Stimulated activated CD4-positive, alpha-beta T cell treated with anti-CD3 and anti-CD28 coated beads, Interleukin-1b, Interleukin-23, amount 100 ng/mL, for 1 hour (primary cell): ENCODE measurements at places on chromosomes 1 and 21.

- DNase-seq, result no peak
Measured at GRCh38 chr1:164477343-164477742, 81.6 kb upstream of the PBX1 start.

DNA sequence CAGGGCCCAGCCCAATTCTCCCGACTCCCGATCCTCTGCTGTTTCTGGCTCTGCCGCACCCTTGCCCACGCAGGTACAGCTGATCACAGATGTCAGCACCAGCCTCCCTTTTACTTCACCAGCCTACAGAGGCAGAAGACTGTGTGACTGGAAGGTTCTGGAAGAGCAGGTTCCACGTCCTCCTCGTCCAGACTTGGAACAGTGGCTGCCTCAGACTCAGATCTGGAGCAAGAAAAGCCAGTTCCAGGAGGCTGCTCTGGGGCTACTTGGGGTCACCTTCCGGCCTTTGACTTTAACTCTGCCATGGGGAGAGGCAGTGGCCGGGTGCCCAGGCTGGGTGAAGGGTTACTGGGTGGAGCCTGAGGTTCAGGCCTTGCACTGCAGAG lies 16.1 kb upstream of the KLHDC7A start:
- no peak for DNase-seq

DNA sequence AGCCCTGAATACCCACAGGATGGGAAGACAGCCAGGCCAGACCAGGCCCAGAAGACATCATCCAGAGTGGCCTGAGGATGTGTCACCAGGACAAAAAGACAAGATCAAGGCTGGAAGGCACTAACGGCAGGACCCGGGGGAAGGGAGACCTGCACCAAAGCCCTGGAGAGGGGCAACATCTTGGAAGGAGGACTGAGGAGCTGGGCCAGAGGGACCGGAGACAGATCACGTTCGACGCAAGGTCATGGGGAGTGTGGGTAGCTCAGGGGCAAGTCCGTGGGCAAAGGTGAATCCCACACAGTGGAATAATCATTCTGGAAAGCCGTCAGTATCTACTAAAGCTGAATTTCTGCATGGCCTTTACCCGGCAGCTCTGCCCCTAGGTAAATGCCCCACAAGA lies 478.6 kb downstream of the MATN1 start:
- no peak for DNase-seq

- DNase-seq, result no peak
Measured at GRCh38 chr1:13435458-13435857, 25.2 kb downstream of the PRAMEF20 start.

- no peak for DNase-seq
Measured at GRCh38 chr1:202571719-202572339, 138.4 kb downstream of the SYT2 start.

DNA sequence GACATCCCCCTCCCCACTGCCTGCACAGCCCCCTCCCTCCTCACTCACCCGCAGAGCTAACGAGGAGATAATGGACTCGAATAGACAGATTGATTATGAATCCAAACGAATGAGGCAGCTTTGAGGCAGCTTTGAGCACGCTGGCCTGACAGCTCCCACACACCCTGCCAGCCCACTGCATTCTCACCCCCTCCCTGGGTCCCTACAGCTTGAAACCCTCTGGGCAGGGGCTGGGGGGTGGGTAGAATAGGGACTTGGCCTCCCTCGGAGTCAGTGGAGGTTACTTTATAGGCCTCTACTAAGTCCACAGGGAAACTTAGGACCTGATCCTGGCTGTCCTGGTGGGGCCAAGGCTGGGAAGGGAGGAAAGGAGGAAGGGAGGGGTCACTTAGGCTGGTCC lies 1.9 kb downstream of the NTRK1 start:
- no peak for DNase-seq

DNA sequence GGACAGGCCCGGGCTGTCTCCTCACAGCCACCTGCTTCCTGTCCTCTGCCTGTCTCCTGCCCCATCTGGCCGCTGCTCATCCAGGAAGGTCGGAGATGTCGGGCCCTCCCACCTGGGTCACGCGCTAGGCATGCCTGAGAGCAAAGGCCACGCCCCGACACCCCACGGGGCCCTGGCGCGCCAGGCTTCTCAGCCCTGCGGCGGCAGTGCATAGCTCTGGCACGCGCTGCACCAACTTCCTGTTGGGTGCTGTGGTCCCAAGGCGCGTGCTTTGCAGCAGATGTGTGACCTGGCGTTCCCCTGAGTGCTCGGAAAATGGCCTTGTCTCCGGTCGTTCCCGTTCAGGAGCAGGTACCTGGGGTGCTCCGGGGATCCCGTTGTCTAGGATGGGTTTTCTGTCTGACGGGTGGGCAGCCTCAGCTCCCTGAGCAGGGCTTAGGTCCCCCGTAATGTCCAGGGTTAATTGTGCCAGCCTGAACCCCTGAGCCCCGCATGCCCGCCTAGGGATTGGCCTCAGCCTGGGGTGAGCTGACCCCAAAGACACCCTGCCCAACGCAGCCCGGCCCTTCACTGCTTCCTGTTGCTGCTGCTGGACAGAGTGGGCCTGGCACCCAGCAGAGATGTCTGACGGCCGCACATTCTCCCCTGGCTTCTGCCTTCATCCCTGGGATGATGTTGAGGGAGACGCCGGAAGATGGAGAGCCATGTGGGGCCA lies 19.4 kb upstream of the KCNAB2 start:
- peak; percentile 77 for DNase-seq

DNA sequence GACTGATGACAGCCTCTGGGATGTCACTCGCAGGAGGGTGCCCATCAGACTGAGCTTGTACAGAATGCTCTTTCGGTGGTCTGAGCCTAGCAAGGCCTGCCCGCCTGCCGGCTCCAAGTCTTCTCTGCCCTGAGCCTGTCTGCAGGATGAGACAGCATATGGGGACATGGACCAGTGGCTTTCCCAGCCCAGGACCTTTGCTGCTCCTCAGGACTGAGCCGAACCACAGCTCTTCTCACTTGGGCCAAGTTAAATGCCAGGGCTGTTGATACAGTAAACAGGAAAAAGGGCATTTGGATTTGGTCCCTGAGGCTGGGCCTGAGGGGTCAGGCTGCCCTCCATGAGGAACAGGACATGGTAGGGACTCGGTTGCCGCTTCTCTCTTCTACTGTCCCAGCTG lies 64.3 kb upstream of the EPS8L3 start:
- no peak for DNase-seq

GRCh38 chr1:115145226-115145625 lies 55.9 kb upstream of the TSPAN2 start:
- no peak for DNase-seq

DNA sequence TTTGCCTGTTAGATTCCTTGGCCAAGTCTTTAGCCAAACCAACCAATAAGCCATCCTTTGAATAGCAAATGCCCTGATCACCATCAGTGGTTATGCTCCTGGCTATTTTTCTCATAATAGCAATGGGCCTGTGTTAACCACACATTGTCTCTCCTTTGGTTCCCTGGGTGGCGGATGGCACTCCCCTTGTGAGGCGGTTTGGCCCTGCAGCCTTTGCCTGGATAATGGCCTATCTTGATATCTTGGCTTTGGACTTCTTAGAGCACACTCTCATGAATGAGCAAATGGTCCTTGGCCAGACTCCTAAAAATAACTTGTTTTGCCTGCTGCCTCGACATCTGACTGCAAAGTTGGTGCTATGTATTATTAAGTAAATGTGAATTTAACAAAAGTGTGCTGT lies 22.4 kb upstream of the ZBTB18 start:
- DNase-seq, result no peak

- no peak for DNase-seq
Measured at GRCh38 chr1:98675282-98675681, 13.8 kb downstream of the SNX7 start.

GRCh38 chr1:200343874-200344273 lies 66.0 kb downstream of the ZNF281 start:
- no peak for DNase-seq

DNA sequence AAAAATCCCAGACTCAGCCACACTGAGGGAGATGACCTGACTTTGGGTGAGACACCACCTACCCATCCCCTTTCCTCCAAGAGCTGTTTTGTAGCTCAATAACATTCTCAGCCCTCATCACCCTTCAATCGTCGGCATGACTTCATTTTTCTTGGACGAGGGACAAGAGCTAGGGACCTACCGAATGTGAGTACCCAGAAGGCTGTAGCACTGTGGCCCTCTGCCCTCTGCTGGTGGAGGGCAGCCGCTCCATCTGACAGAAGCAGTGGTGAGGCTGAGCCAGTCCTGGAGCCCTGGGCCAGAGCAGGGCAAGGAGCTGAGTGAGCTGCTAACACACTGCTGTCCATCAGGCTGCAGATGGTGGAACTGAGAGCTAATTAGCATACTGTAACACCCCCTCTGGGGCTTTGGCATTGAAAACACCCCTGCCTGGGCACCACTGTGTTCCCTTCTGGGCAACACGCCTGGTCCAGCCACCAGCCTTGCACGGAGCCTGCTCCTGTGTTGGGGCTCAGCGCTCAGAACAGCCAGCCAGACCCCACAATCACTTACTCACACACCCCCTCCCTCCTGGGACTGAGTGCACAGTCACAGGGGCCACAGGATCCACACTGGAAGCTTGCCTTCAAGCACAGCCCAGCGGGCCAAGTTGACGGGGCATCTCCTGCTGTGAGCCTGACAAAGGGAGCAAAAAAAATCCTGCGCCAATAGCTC lies 18.3 kb upstream of the ALPL start:
- DNase-seq, result no peak

GRCh38 chr1:198771563-198772153 lies 132.8 kb downstream of the PTPRC start:
- no peak for DNase-seq

DNA sequence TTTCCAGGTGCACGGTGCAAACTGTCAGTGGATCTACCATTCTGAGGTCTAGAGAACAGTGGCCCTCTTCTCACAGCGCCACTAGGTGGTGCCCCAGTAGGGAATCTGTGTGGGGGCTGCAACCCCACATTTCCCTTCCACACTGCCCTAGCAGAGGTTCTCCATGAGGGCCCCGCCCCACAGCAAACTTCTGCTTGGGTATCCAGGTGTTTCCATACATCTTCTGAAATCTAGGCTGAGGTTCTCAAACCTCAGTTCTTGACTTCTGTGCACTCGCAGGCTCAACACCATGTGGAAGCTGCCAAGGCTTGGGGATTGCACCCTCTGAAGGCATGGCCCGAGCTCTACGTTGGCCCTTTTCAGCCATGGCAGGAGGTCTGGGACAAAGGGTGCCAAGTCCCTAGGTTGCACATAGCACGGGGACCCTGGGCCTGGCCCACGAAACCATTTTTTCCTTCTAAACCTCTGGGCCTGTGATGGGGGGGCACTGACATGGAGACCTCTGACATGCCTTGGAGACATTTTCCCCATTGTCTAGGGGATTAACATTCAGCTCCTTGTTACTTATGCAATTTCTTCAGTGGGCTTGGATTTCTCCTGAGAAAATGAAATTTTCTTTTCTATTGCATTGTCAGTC lies 10.0 kb downstream of the HS2ST1 start:
- no peak for DNase-seq

- DNase-seq, result no peak
Measured at GRCh38 chr1:40344597-40344996, 27.5 kb upstream of the COL9A2 start.

GRCh38 chr1:147815503-147815902 lies 55.1 kb upstream of the GJA5 start:
- DNase-seq, result no peak

DNA sequence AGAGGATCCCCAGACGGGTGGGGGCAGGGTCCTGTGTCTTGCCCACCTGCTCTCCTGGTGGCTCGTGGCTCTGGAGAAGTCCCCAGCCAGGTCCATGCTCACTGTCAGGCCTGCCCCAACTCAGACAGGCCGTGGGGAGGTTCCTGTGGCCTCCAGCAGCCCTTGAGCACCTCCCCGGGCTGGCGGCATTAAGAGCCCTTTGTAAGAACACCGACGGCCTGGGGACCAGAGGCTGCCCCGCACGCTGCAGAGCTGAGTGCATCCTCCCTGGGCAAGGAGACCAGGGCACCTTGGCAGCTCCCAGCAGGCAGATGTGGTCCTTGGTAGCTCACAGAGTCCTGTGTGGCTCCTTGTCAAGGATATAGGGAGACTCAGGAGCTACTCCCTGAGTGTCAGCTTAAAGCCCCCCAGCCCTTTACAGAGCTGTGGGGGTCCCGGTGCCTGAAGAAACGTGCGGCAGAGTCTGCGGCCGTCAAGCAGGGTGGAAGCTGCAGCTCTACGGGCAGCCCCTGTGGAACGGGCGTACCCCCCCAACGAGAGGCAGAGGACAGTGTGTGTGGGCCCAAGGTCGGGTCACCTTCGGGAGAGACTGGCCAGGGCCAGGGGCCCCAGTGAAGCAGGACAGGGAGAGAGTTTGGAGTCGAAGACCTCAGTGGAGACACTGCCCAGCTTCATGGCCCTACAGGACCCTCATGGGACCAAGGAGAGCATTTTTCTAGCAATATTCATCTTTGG lies 118.6 kb downstream of the PRDM16 start:
- no peak for DNase-seq

DNA sequence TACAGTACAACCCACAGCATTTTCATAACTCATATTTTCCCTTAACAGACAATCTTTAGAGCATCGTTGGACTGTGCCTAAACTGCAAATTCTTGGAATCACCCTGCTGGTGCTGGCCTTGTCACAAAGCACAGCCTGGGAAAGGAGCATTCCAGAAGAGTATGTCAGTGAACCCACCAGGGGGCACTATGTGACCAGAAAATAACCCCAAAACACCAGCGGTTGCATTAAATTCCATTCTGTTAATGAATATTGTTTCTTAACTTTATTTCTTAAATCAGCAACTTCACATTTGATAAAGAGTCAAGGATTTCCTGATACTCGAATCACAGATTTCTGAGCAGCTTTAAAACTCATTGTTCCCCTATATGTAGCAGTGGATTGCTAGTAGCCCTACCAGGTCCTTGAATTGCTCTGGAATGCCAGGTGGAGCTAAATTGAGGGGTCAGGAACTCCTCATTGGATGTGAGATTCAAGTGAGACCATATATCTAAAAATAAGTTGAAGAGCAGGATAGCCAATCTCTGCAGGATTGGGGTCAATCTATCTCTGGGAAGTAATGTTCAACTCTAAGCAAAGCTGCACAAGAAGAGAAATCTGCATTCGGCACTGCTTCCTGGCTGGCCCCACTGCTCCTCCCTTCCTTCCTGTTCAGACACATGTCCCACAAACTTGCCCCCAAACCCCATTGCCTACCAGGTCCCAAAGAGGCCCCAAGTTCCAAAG lies 12.7 kb upstream of the RAB4A start:
- peak; percentile 28 for DNase-seq

GRCh38 chr1:91651243-91651642 lies 150.6 kb downstream of the CDC7 start:
- no peak for DNase-seq

GRCh38 chr1:66365635-66366034 lies 168.3 kb upstream of the SGIP1 start:
- DNase-seq, result no peak
